Activated CD4-positive, alpha-beta memory T cell treated with anti-CD3 and anti-CD28 coated beads for 36 hours (primary cell): ENCODE measurements at places on chromosomes 13 and 19.

GRCh38 chr19:46478356-46478986 is 7.1 kb upstream of the PNMA8A start:
- DNase-seq: peak; percentile 35

DNA sequence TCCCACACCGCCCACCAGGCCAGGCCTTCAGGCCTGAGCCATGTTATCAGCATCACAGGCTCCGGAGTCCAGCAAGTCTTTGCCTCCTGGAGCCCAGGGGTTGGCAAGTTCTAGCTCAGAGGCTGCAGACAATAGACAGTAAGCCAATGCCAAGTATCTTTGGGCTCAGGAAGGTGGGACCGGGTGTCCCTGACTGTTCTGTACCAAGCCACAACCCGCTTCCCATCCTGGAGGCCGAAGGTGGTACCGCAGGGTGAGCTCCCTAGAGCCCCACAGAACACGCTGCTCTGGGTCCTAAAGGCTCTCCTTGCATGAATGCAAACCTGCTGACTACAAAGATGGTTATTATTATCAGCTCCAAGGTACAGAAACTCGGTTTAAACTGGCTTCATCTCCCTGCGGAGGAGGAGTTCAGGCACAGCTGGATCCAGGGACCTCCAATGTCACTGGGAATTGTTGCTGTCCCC is 5.5 kb upstream of the FSTL3 start:
- DNase-seq: no peak

DNA sequence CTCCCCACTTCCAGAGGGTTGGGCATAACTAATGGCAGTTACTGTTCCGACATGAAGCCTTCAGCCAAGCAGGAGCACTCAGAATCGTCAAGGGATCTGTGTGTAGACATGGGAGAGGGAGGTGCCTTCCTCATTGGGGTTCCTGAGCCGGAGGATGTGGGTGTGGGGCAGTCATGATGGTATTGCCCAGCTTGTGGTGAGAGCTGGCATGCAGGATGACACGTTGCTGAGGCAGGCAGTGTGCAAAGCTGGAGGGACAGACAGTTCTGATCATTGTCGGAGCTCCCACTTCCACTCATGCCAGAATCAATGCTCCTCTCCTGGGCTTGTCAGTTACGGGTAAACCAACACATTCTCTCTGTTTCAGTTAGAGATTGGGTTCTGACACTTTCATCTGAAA is 83.9 kb upstream of the TSC22D1 start:
- no peak for DNase-seq

DNA sequence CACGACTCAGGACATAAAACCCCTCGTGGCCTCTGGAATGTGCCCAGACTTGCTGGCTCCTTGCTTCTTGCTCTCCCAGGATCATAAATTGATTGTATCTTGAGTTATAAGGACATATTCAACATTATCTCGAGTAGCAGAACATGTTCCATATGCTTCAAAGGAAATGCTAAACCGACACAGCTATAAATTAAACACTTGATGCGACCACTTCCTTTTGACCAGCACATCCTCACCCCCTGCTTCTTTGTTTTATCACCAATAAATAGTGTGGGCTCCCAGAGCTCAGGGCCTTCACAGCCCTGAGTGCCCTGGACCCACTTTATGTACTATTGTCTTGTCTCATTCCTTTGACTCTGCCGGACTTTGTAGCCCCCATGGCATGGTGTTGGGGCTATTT is 157.0 kb upstream of the PABPC3 start:
- no peak for DNase-seq

DNA sequence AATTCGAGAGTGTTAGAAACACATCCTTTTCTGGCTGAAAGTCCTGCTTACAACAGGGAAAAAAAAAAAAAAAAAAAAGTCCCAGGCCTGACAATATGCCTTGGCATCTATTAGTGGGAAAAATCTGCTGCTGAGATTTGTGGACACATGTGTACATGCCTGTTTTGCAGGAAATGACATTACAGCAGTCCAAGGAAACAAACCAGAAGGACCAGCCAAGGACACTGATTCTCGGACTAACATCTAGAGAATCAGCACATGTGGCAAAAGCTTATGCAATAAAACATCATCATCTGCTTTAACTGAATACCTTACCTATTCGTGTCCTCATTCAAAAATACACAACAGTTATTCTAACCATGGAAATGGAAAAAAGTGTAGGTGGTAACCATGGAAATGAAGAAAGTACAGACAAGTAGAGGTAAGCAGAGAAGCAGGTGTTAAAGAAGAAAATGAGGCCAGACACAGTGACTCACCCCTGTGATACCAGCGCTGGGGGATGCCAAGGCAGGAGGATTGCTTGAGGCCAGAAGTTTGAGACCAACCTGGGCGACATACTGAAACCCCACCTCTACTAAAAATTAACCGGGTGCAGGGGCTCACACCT is 9.4 kb upstream of the DPY19L3 start:
- DNase-seq: peak; percentile 20

GRCh38 chr19:20154636-20155035 is 12.4 kb upstream of the ZNF486 start:
- DNase-seq: no peak
